Mesothelial cell of epicardium (in vitro differentiated cells): ENCODE measurements at places on chromosomes 3 and 15.

- DNase-seq: no peak
Measured at GRCh38 chr3:37594873-37595783, 266.6 kb upstream of the CTDSPL start.

DNA sequence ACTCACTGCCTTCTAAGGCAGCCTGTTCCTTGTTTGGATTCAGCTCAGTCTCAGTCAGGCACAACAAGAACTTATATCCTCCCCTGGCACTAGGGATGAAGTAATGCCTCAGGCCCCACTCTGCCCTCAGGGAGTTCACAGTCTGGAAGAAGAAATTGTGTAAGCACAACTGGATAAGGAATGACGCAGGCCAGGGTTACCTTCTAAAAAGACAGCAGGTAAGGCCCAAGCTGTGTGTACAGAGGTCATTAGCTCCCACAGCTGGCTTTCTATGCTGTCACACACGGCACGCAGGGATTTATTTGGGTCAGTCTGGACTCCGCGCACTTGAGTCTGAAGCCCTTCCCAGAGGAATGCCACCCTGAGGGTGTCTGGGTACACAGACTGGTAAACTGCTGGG, 82.9 kb downstream of the IQSEC1 start:
- DNase-seq: no peak

- DNase-seq: no peak
Measured at GRCh38 chr3:173748105-173748504, 350.6 kb downstream of the NLGN1 start.

DNA sequence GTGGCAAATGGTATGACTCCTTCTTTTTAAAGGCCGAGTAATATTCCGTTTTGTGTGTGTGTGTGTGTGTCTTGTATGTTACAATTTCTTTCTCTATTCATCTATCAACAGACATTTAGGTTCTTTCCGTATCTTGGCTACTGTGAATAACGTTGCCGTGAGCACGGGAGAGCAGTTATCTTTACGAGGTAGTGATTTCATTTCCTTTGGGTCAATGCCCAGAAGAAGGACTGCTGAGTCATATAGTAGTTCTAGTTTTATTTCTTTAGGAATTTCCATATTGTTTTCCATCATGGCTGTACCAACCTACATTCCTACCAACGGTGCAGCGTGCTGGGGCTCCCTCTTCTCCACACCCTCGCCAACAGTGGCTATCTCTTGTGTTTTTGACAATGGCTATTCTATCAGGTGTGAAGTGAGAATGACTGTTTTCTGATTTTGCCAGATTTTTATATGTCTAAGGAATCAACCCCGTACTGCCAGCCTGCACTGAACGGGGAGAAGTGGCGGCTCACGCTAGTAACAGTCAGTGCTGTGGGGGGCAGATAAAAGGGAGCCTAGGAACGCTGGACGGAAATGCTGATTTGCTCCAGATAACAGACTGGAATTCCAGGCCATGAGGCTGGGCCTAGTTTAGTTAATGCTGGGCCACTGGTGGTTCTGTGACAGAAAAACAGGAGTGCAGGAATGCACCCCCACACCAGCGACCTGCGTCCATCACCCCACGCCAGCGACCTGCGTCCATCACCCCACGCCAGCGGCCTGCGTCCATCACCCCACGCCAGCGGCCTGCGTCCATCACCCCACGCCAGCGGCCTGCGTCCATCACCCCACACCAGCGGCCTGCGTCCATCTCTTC, 168.1 kb downstream of the XXYLT1 start:
- DNase-seq: no peak

DNA sequence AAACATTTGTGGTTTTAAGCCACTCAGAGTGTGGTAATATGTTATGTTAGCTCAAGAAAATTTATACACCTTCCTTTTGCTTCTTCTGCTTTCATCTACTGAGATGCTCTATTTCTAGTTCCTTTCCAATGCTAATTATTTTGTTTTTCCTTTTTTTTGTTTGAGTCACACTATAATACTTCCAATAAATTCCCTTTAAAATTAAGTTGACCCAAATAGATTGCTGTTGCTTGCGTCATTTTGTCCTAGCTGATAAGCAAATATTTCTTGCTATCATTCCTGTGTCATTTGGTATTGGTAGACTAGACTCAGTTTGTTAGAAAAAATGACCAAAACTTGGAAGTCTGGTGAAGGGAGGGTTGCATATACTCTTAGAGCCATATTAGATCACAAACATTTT, 437.0 kb upstream of the CNTN6 start:
- DNase-seq: no peak

DNA sequence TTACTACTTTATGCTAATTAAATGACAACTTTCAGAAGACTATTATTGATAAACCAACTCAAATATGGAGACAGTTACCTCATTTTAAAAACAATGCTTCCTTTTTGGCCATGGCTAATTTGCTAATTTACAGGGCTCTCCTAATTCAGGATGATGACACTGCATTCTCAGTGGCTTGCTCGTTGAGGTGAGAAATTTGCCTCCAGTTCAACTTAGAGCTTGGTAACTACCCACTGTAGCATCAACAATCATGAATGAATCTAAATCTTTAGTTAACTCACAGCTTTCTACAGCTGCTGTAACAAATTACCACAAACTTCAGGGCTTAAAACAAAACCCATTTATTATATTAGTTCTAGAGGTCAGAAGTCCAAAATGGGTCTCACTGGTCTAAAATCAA, 14.0 kb downstream of the PBRM1 start:
- DNase-seq: no peak

DNA sequence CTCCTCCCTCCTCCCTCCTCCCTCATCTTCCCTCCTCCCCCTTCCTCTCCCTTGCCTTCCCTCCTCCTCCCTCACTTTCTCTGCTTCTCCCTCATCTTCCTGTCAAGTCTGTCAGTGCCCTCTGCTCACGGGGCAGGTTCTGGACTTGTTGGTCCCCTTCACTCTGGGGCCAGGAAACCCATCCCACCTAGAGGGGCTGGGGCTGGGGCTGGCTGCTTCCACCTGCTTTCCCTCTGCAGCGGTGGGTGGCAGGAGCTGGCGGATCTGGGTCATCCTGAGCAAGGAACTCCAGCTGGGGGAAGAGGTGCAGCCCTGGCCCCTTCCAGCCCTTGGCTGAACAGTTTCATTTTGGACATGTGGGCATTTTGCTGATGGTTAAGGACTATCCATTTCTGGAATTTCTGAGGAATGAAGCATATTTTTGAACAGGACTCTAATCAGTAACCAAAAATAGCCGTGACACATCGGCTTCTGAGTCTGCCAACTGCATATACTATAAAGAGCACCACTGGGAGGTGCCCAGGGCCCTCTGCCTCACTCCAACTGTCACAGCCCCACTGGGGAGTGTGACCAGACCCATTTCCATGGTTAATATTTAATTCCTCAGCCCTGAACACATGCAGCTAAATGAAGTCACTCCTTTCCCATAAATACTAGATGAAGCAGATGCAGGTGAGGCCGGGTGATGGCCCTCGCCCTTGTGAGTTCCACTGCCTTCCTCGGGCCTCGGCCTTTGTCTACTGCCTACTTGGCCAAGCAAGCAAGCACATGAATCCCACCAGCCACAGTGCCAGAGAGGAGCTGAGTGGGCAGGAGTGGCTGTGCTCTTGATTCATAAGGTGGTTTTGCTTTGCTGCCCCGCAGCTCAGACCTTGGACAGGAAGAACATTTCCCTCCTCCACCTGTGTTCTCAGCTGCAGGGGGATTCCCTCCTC, 39.8 kb downstream of the CHDH start:
- DNase-seq: no peak

GRCh38 chr3:108036984-108037741, 53.7 kb downstream of the CD47 start:
- DNase-seq: no peak

DNA sequence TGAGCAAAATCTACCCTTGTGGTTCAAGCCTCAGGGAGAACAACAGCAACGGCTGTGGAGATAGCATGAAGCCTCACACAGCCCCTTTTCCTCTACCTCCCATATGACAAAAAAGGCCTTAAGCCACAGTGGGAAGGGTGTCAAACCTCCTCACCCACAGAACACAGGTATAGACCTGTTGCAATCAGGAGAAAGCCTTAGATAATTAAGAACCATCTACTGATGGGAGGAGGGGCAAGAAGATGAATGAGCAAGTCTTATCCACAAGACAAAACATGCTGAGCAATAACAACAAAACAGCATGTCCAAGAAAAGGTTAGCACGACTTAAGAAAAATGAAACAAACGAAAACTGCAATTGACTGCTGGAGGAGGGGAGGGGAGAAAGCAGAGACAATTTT, 272.9 kb upstream of the BCHE start:
- DNase-seq: no peak

GRCh38 chr3:133505813-133506212, 67.7 kb upstream of the CDV3 start:
- DNase-seq: no peak

GRCh38 chr15:98416222-98416855, 232.0 kb upstream of the IGF1R start:
- DNase-seq: no peak

GRCh38 chr15:70507772-70508371, 255.5 kb downstream of the UACA start:
- DNase-seq: no peak

GRCh38 chr3:59704292-59704691, 654.5 kb upstream of the CFAP20DC start:
- no peak for DNase-seq

- DNase-seq: no peak
Measured at GRCh38 chr3:58214484-58215316, 3.9 kb upstream of the DNASE1L3 start.

GRCh38 chr3:186241910-186242821, 119.9 kb downstream of the DGKG start:
- no peak for DNase-seq

- DNase-seq: no peak
Measured at GRCh38 chr3:158091531-158091930, 14.7 kb downstream of the SHOX2 start.

DNA sequence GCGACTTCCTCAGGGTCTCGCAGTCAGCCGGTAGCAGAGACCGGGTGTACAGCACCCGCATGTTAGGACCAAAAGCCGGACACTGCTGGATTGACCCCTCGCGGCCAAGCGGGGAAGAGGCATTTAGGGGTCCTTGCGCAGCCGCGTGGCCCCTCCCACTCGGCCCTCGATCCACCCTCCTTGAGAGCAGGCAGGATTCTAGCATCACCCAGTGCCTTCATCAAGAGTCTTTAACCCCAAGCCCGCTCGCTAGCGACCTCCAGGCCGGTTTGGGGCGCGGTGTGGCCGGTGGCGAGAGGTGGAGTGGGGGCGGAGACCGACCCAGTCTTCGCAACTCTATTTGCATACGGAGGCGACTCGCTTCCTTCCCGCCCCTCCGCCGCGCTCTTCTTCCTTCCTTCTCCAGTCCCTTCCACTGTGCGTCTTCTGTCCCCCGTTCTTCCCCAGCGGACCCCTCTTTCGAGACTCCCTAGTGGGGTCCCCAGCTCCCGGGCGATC, at the start of gene ST6GAL1:
Gene ST6GAL1, plus strand, starts transcription at position 384 of the 498 bp plus-strand sequence. CDS start 112,178 bp downstream, outside the sequence.
- DNase-seq: peak; percentile 66

GRCh38 chr15:82799183-82799841, 6.6 kb downstream of the FSD2 start:
- no peak for DNase-seq

DNA sequence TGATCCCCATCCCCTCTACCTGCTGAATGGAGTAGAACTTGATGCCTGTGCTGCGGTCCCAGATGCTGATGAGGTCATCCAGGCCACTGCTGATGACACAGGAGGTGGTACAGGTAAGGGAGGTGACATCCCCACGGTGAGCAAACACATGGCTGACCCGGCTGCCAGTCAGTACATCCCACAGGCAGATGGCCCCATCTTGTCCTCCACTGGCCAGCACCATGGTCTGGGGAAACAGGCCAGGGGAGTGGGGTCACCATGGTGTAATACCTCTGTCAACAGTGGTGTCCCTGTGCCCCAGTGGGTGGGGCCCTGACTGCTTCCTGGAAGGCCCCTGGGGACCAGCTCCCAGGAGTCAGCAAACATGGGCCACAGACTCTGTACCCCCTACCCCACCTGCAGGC, 33.3 kb downstream of the PTPN23 start:
- DNase-seq: no peak

DNA sequence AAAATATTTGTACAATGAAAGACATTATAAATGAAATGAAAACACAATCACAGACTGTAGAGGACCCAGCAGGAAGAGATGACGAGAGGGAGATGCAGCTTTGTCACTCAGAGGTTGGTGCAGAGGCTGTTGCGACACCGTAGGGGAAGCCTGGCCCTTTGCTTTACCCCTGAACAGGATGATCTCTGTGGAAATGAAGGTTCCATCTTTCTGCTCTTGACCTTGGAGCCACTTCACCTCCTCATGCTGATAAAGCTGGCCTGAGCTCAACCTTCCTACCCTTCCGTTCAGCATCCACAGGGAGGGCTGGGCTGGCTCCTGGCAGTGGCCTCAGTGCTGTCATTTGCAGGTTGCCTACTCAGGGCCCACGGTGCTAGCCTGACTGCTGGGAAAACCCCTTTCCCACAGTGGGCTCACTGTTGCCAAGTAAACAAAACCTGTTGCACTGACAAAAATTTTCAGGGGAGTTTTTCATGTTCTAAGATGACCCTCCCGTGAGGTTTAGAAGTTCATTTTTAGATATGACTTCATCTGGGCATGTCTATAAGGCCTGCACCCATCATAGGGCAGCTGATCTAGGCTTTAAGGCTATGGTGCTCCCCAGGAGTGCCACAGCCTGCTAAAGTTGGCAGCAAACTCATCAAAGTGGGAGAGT, 3.0 kb upstream of the CD80 start:
- no peak for DNase-seq

DNA sequence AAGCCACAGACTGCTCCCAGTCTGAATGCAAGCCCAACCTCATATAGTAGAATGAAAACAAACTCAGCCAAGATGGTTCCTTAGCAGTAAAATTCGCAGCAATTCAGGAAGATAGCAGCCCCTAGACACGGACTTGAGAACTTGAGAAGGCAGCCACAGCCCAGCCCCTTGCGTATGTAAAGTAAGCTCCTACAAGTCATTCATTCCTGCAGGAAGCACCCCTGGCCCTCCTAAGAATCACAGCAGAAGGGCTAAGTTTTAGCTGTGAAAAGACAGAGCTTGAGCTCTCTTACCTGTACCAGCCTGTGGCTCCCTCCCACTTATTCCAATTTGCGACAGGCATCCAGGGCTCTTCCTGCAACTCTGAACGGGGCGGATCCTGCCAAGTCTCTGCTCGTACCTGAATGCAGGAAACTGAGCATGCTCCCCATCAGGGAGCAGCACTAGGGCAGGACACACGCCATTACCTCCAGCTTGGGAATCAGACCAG, 136.4 kb downstream of the MAGI1 start:
- peak; percentile 22 for DNase-seq

GRCh38 chr3:116678853-116679252, 30.7 kb upstream of the TUSC7 start:
- DNase-seq: no peak
